HT1080 (cell line): ENCODE measurements at places on chromosomes 5 and 9. TPM values are rescaled to one million over a fixed set of nuclear protein-coding genes. Genes with fewer than 3 reads are reported as not detected.

Gene MYMK
- not detected in 2 replicates for total RNA-seq

- no peak for DNase-seq
Measured at GRCh38 chr5:87562068-87562467, 149.3 kb upstream of the CCNH start.

Gene TAF11L10
- not detected in 2 replicates for total RNA-seq

Gene CDO1
- total RNA-seq, result 1.4 and 3.3 TPM in 2 replicates

Gene FGF1
- 4.0 and 7.2 TPM in 2 replicates for total RNA-seq

Gene CDKN2B
- not detected in 2 replicates for total RNA-seq

DNA sequence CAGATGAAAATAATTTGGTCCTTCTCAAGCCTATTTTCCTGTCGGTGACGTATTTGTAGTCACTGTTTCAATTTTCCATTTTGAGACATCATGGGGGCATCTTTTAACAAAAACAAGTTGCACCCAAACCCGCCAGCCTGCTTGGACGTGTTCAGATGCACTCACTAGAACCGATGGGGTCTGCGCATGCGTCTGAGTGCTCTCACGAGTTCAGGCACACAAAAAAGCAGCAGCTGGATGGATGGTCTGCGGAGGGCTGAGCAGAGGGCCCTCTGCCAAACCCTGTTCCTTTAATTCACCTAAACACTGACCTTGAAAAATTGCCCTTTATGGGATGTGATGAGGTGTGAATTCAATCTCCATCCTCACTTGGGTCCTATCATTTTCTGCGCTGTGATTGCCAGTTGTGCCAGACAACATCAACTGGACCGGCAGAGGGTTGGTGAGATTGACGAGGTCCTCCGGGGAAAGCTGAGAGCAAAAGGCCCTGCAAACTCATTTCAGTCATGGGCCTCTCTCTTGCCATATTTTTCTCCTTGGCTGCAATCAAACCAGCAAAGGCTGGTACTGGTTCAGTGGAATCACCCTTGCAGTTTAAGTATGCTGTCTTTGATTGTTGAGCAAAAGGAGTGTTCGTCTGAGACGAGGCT, 251.9 kb downstream of the NFIB start:
- DNase-seq, result no peak

GRCh38 chr5:171634511-171634910, 151.1 kb upstream of the SMIM23 start:
- no peak for DNase-seq

- peak; percentile 72 for DNase-seq
Measured at GRCh38 chr5:119411361-119412278, 40.7 kb upstream of the HSD17B4 start.

GRCh38 chr5:140311011-140311467, 8.1 kb upstream of the PFDN1 start:
- DNase-seq, result peak; percentile 95

GRCh38 chr9:113452113-113452605, 11.4 kb upstream of the RGS3 start:
- DNase-seq, result no peak

Gene ADCY2
- 0.35 TPM in 1 of 2 replicates, not detected in the other for total RNA-seq

GRCh38 chr9:129201866-129202265, 23.8 kb upstream of the IER5L start:
- DNase-seq, result no peak

GRCh38 chr5:122498163-122498562, 186.1 kb downstream of the SNCAIP start:
- no peak for DNase-seq

GRCh38 chr5:88250010-88250409, 18.6 kb downstream of the TMEM161B start:
- no peak for DNase-seq

GRCh38 chr5:83488821-83489220, 17.3 kb downstream of the VCAN start:
- no peak for DNase-seq

Gene FST
- 56.2 and 71.8 TPM in 2 replicates for total RNA-seq

- no peak for DNase-seq
Measured at GRCh38 chr5:35899800-35900199, 38.6 kb downstream of the CAPSL start.

Gene PPP2R2B
- total RNA-seq, result 0.33 TPM in 1 of 2 replicates, not detected in the other

DNA sequence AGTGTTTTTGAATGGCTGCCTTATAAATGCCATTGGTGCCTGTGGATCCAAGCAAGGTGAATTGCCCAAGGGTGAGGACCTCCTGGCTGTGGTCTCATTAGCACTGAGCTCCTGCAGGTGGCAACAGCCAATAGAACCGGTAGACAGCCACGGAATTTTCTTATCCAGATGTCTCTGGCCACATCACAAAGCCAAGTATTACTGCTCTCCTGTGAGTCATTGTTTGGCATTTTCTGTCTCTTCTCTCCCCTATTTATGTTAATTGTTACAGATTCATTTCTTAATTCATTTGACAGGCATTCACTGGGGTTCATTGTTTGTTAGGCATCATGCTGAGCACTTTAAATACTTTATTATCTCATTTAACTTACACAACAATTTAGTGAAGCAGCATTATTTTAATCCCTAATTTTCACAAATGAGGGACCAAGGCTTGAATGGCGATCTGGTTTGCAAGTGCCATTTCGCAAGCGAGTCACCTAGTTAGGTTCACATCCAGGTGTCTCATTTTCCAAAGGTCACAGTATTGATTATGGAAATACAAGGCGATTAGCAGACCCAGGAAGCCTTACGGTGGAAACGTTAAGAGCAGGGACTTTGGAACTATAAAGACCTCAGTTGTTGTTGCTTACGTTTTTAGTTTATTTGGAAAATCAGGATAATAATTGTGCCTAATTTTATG, 58.2 kb upstream of the DPYSL3 start:
- peak; percentile 78 for DNase-seq

- no peak for DNase-seq
Measured at GRCh38 chr9:107948601-107949000, 459.0 kb upstream of the KLF4 start.

DNA sequence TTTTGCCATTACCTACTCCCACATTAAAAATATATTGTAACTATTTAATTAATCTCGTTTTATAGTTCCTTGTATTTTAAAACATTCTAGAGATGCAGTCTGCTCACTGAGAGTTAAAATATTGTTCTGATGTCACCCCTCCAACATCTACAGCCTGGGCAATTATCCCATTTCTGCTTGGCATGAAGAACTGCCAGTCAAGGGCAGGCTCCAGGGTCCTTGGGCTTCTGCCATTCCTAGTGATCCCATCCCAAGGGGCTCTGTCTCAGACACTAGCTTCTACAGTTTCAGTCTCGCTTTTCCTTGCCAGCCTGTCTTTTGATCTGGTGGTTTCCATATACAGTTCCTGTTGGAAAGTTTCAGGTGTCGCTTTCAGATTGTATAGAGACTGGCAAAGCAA, 287.2 kb downstream of the TMEM232 start:
- DNase-seq, result no peak

DNA sequence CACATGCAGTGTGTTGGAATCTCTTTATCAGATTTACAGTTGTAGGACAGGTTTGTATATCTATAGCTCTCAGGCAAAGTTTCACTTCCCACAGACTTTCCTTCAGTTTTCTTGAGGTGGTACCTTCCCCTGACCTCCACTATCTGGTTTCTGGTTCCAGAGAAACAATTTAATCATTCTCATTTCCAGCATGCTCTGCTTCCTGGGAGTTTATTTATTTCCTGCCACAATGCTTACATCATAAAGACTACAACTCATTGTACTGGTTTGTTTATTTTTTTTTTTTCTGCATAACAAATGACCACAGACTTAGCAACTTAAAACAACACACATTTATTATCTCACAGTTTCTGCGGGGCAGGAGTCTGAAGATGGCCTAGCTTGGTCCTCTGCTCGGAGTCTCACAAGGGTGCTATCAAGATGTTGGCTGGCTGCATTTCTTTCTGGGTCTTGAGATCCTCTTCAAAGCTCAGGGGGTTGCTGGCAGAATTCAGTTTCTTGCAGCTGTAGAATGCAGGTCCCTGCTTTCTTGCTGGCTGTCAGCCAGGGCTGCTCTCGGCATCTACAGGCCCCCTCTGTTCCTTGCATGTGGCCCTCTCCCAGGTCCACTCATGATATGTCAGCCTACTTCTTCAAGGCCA, 247.7 kb downstream of the ENC1 start:
- DNase-seq, result no peak

- DNase-seq, result peak; percentile 80
Measured at GRCh38 chr5:76960004-76960625, 7.3 kb downstream of the CRHBP start.

GRCh38 chr5:45038366-45038987, 229.7 kb downstream of the MRPS30 start:
- peak; percentile 70 for DNase-seq

DNA sequence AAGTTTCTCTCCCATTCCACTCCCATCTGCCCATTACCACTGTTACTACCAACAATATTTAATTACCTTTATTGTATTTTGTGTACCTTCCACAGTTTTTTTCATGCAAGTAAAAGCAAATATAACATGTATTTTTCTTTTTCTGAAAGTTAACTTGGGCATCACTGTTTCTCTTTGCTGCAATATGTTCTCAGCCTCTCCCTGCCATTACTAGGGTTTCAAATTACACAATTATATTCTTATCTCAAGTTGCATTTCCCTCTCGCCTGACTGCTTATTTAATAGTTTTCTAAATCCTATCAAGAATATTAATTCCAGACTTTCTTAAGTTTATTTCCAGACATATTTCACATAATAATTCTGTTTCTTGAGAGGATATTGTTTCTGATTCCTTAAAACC, 46.9 kb upstream of the GAS1 start:
- no peak for DNase-seq

DNA sequence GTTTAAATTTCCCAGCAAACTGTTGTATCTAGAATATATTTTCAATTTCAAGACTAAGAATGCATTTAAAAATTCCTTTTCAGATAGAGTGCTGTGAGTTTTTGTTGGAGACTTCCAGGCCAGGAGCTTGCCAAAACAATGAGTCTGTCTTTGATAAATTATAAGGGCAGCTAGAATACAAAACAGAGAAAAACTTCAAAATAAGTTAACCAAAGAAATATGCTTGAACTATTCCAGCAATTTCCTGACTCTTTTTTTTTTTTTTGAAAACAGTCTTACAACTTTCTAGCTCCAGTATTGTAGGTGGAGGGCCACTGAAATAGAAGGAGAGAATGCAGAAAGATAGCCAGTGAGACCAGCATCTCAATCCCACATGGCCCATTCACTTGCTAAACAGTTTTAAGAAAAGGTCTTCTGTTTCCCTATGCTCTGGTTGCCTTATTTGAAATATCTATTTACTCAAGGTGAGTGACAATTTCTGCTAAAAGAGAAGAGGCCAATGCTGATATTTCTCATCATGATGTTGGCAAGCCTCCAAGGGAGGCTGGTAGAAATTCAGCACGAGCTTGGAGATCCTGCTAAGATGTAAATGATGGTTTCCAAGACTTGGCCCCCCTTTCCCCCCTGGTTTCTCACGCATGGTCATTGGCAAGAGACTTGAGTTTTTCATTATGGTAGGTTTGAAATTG, 103.2 kb downstream of the USP20 start:
- no peak for DNase-seq

Gene TPPP
- total RNA-seq, result 0.18 and 0.37 TPM in 2 replicates
